ENCODE measurements at places on chromosomes 16 and 17. TPM values are rescaled to one million over a fixed set of nuclear protein-coding genes. Genes with fewer than 3 reads are reported as not detected.

The GGT6 gene
- total RNA-seq: under 0.01 TPM

The ADGRG3 gene
- 1.8 TPM for total RNA-seq

The ASPHD1 gene
- 0.63 TPM for total RNA-seq

The EFCAB5 gene
- total RNA-seq: 1.1 TPM

The GPR139 gene
- total RNA-seq: not detected

The AIPL1 gene
- total RNA-seq: not detected

The FBXO39 gene
- 7.1 TPM for total RNA-seq

The CCL5 gene
- 1.8 TPM for total RNA-seq

The RHBDF1 gene
- total RNA-seq: 43.6 TPM

The ZNF423 gene
- total RNA-seq: 12.1 TPM

The CCDC154 gene
- total RNA-seq: 0.25 TPM

The SLC16A3 gene
- total RNA-seq: 192 TPM

The TMED6 gene
- 0.16 TPM for total RNA-seq

The MFSD11 gene
- 19.3 TPM for total RNA-seq

The CCL8 gene
- 0.16 TPM for total RNA-seq

The CSH1 gene
- total RNA-seq: not detected

The HLF gene
- not detected for total RNA-seq

The MLYCD gene
- total RNA-seq: 4.2 TPM

The CCT6B gene
- 0.16 TPM for total RNA-seq

The RNF166 gene
- 10.5 TPM for total RNA-seq

The CTRL gene
- 0.76 TPM for total RNA-seq

The ATP6V0C gene
- total RNA-seq: 5.7 TPM

The SLC5A11 gene
- not detected for total RNA-seq

The GRIN2A gene
- not detected for total RNA-seq

The CD79B gene
- total RNA-seq: 1.1 TPM

The FN3K gene
- total RNA-seq: 10.8 TPM

The YBX2 gene
- not detected for total RNA-seq

The TBC1D3H gene
- not detected for total RNA-seq

The G6PC1 gene
- not detected for total RNA-seq

The STH gene
- total RNA-seq: not detected

The YWHAE gene
- total RNA-seq: 507 TPM

The PLA2G15 gene
- total RNA-seq: 14.2 TPM

The CCL3 gene
- not detected for total RNA-seq

The CLDN9 gene
- total RNA-seq: not detected

The HOXB13 gene
- total RNA-seq: not detected

The VPS4A gene
- total RNA-seq: 32.3 TPM

The FBXW10 gene
- not detected for total RNA-seq

The ZNF385C gene
- total RNA-seq: not detected

The MYH1 gene
- total RNA-seq: not detected

The RNF112 gene
- 0.25 TPM for total RNA-seq

The ACE gene
- total RNA-seq: 86.7 TPM

The CX3CL1 gene
- total RNA-seq: 89.1 TPM

The ASGR1 gene
- total RNA-seq: 15.1 TPM

The IRX3 gene
- total RNA-seq: 0.25 TPM

Measured in bladder microvascular endothelial cell (primary cell).